ENCODE measurements at places on chromosomes 7 and 10.

DNA sequence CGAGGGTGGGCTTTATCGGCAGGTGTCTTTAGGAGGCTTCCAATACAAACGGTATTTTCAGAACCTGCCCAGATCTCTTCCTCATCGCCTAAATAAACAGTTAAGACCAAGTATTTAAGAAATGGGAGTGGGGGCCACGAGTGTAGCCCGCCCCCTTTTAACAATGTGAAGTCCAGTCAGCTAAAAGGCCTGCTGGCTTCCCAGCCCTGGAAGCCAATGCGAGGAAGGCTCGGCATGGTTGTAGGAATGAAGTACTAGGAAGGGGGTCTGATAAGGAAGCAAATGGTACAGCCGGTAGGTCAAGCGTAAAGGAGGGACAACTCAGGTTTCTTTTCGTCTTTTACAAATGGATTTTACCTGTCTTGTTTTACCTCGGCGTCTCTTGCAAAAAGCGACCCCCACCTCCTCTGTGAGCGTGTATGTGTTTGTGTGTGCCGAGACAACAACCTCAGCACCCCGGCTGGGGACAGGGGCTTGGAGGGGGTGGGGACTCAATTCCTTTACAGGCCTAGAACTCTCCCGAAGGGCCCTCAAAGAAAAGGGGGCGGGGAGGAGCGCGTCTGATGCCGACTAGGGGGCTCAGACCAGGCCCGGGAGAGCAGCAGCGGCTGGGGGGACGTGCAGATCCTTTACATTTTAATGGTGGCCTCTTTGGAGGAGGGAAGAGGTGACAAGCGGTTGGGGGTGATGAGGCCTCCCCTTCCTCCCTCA lies 147.6 kb downstream of the GPR85 start:
- peak overlapping the region; percentile 96 for H3K27ac ChIP-seq
- H3K27me3 ChIP-seq = no peaks in the 10 kb centered on the region
- DNase-seq = peak; percentile 71
- peak overlapping the region; percentile 93 for H3K4me3 ChIP-seq
- H3K4me1 ChIP-seq = peaks cover 26% of the 10 kb centered on the region
- H3K36me3 ChIP-seq = peaks cover 14% of the 10 kb centered on the region

DNA sequence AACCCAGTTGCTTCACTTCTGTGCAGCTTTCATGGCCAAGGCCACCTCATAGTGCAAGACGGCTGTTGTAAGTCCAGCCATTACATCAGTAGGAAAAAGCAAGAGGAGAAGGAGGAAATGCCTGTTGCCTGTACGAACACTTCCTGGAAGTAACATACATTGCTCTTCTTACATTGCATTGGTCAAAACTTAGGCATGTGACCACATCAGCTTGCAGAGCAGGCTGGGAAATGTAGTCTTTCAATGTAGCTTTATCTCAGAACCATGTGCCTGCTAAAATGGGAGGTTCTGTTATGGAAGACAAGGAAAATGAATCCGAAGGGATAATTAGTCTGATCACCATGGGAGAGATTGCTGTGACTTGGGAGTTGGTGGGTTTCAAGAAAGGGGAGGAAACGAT lies 4.3 kb downstream of the SLC29A3 start:
- H3K27me3 ChIP-seq = no peaks in the 10 kb centered on the region
- H3K4me1 ChIP-seq = peaks cover 24% of the 10 kb centered on the region
- no peak overlapping the region for H3K4me3 ChIP-seq
- H3K36me3 ChIP-seq = peaks cover 17% of the 10 kb centered on the region
- no peak overlapping the region for H3K27ac ChIP-seq

- no peak overlapping the region for H3K4me3 ChIP-seq
- H3K27ac ChIP-seq = peak overlapping the region; percentile 5
- H3K36me3 ChIP-seq = no peaks in the 10 kb centered on the region
- peaks cover 25% of the 10 kb centered on the region for H3K4me1 ChIP-seq
Observed at GRCh38 chr7:100208911-100209408, 10.8 kb upstream of the PVRIG start.

GRCh38 chr10:126402721-126403695 lies 14.7 kb upstream of the ADAM12 start:
- H3K4me1 ChIP-seq = peaks cover 18% of the 10 kb centered on the region
- DNase-seq = no peak
- peaks cover 11% of the 10 kb centered on the region for H3K27me3 ChIP-seq
- H3K36me3 ChIP-seq = no peaks in the 10 kb centered on the region
- no peak overlapping the region for H3K27ac ChIP-seq
- H3K4me3 ChIP-seq = no peak overlapping the region

DNA sequence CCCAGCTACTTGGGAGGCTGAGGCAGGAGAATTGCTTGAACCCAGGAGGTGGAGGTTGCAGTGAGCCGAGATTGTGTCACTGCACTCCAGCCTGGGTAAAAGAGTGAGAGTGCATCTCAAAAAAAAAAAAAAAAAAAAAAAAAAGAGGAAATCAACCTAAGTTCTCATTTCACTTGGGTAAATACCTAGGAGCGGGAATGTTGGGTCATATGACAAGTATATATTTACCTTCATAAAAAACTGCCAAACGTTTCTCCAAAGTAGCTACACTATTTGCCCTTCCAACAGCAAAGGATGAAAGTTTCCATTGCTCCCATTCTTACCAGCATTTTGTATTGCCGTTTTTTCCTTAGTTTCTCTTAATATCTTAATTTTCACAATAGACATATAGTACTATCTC lies 9.8 kb downstream of the P4HA1 start:
- H3K4me1 ChIP-seq = peaks cover 10% of the 10 kb centered on the region
- DNase-seq = no peak
- peaks cover 2% of the 10 kb centered on the region for H3K36me3 ChIP-seq
- H3K27me3 ChIP-seq = no peaks in the 10 kb centered on the region

- no peaks in the 10 kb centered on the region for H3K36me3 ChIP-seq
- no peak for DNase-seq
- H3K27ac ChIP-seq = no peak overlapping the region
- no peak overlapping the region for H3K4me3 ChIP-seq
- no peaks in the 10 kb centered on the region for H3K4me1 ChIP-seq
- no peaks in the 10 kb centered on the region for H3K27me3 ChIP-seq
Observed at GRCh38 chr7:124489925-124490324, 275.7 kb downstream of the GPR37 start.

DNA sequence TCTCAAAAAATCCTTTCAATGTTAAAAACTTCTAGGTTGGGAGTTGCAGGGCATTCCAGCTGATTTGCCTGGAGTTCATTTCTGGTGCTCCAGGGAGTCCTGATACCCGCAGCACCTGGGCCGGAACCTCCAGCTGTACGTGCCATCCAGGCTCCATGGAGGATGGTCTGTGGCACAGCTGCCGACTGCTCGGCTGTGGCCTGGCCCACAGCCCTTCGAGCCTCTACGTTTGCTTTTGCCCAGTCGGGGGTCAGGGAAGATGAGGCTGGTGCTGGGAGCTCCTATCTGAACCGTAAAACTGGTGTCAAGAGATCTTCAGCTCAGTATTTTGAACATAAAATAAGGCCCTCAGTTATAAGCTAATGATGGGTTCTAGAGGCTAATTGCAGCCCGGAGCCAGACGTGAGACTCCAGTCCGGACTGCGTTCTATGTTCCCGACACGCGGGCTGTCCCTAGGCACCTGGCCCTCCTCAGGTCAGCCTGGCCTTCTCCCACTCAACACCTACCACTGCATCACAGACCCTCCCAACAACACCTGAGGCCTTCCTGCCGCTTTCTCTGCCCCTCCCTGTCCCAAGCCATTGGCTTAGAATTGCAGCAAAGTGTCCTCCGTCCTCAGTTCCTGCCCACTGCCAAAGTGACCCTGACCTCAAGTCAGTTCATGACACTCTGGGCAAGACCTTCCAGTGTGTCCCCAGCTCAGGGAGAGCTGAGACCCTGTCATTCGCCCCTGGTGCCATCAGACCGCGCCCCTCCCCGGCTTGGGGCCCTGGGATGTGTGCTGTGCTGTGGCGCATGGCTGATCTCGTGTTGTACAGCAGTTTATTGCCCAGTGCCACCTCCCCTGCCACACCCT lies 64.2 kb upstream of the DNAJB6 start:
- H3K27ac ChIP-seq = peak overlapping the region; percentile 77
- peaks cover 24% of the 10 kb centered on the region for H3K36me3 ChIP-seq
- H3K4me1 ChIP-seq = peaks cover 16% of the 10 kb centered on the region

- no peak for DNase-seq
- peaks cover 13% of the 10 kb centered on the region for H3K4me1 ChIP-seq
- no peaks in the 10 kb centered on the region for H3K36me3 ChIP-seq
- H3K27me3 ChIP-seq = peaks cover 20% of the 10 kb centered on the region
- H3K4me3 ChIP-seq = no peak overlapping the region
Observed at GRCh38 chr10:100896876-100897461, 15.8 kb upstream of the SLF2 start.

DNA sequence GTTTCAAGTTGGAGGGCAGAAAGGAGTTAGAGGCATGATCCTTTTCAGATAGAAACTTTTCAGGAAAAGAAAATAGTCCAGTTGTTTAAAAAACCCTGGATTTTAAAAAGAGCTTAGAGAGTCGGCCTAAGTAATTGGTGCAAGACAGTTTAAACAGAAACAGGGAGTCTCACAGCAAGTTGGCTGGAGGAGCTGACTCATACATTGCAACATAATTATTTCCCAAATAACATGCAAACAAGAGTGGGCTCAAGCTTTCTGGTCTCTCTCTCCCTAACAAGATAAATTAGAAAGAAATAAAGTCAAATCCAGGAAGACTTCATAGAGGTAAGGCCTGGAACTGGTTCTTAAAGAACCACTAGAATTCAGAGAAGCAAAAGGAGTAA lies 100.3 kb upstream of the AGBL3 start:
- H3K27ac ChIP-seq = peak overlapping the region; percentile 28
- H3K4me3 ChIP-seq = peak overlapping the region; percentile 10
- H3K36me3 ChIP-seq = peaks cover 3% of the 10 kb centered on the region

- H3K4me1 ChIP-seq = no peaks in the 10 kb centered on the region
- DNase-seq = no peak
- H3K27ac ChIP-seq = no peak overlapping the region
- peaks cover 32% of the 10 kb centered on the region for H3K36me3 ChIP-seq
- H3K4me3 ChIP-seq = no peak overlapping the region
Observed at GRCh38 chr10:27019827-27020226, 80.5 kb downstream of the ANKRD26 start.

DNA sequence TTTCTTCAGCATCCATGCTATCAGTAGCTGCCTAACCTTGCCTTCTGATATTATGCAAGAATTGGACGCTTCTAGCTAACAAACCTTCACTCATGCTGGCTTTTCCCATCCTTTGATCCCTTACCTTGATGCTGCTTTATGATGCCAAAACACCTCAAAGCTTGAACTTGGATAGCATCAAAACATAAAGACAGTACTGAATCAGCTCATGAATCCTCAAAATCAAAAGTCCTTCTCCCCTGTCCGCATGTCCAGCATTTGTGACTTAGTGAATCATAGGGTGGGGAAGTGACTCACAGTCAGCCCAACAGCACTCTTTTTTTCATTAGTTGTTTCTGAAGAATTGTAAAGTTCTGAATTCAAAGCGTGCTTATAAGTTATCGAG lies 89.5 kb upstream of the PIK3CG start:
- no peaks in the 10 kb centered on the region for H3K36me3 ChIP-seq
- no peaks in the 10 kb centered on the region for H3K27me3 ChIP-seq
- DNase-seq = no peak
- H3K27ac ChIP-seq = no peak overlapping the region

DNA sequence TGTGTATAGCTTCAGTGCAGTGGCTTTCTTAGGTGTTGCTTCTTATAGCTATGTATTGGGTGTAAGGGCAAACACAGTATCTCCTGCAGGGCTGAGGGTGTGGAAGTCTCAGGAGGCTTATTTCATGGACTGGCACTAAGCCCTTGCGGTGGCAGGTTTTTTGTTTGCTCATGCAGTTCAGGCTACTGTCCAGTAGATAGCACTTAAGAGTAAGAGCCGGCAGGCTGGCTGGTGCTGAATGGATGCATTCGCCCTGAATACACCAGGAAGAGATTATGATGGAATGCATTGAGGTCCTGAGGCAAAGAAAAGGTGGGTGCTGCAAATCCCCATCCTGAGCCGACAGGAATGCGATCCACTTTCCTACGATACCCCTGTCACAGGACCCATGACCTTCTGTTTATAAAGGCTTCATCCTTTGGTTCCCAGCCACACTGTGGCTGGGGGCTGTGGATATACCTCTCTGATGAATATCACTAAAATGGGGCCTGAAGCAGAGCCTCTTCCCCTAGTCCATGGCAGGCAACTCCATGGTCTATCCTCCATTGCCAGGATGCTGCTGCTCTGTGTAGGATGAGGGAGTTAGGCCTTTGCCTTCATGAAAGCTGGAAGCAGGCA lies 44.9 kb downstream of the ANXA8 start:
- H3K27me3 ChIP-seq = peaks cover 20% of the 10 kb centered on the region
- no peak overlapping the region for H3K27ac ChIP-seq
- H3K4me1 ChIP-seq = no peaks in the 10 kb centered on the region
- H3K36me3 ChIP-seq = no peaks in the 10 kb centered on the region
- no peak overlapping the region for H3K4me3 ChIP-seq
